ENCODE measurements at places on chromosomes 3 and 15.
A peak's percentile ranks its signal among the peaks of the same experiment; 100 is the strongest.

GRCh38 chr3:49568965-49569364 lies 14.7 kb downstream of the BSN start:
- no peak for DNase-seq

- DNase-seq: no peak
These were observed 176.4 kb downstream of the NFKBIZ start for GRCh38 chr3:102025606-102026270.

GRCh38 chr3:34106879-34107278 lies 308.4 kb downstream of the PDCD6IP start:
- DNase-seq: peak; percentile 70

DNA sequence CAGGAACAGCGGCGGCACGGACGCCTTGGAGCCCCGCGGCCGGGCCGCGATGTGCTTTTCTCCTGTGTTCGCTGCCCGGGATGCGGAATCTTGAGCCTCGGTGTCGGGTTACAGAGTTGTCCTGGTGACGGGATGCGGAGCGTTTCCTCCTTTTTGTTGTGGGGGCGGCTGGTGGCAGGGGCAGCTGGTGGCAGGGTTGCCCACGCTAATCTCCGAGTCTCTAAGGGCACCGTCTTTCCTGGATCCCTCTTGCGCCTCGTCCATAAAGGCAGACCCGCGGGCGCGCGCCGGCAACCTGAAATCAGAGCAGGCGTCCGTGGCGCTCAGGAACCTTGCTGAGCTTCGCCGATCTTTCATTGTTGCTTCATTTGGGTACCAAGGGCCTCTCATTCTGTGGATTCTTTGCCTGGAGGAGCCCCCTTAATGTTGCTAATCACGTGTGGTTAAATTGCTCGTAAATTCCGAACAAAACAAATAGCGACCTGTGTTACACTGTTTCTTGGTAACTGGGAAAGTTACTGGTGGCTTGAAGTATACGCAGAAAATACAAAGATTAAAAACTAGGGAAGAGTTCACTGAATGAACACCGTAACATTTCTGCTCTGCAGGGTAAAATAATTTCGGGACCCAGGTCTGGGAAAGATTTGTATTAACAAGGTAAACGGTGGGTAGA lies 844 bp upstream of the PFN2 start:
- no peak for DNase-seq

DNA sequence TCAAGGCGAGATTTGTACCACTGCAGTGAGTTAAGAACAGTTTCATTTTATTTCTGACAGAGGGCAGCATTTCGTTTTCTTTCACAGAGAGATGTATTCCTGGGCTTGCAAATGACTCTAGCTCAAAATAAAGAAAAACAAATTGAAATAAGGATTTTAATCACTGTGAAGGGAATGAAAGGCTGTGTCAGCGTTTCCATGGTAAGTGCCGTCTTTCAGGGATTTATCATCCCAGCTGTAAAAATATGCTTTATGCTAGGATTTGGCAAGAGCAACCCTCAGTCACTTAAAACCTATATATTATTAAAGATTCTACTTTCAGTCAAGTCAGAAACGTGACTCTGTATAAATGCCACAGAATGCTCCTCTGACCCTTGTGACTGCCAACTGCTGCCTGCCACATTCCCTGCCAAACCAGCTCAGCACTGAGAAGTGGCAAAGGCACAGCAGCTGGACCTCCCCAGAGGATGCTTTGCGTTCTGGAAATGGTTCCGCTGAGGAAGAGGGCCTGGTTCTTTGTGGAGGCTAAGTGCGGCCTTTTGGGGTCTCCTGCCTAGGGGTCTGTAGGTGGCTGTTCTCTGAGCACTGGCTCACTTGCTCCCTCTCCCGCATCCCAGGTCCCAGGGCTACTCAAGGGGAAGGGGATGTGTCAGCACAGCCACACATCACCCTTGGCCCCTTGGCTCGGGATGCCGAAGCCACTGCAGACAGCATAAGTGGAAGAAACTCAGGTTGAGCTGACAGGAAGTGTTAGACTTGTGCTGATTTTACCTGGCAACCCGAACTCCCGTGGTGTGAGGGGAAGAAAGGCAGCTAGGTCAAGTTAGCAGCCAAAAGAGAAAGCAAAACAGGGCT lies 56.6 kb upstream of the POMGNT2 start:
- peak; percentile 34 for DNase-seq

DNA sequence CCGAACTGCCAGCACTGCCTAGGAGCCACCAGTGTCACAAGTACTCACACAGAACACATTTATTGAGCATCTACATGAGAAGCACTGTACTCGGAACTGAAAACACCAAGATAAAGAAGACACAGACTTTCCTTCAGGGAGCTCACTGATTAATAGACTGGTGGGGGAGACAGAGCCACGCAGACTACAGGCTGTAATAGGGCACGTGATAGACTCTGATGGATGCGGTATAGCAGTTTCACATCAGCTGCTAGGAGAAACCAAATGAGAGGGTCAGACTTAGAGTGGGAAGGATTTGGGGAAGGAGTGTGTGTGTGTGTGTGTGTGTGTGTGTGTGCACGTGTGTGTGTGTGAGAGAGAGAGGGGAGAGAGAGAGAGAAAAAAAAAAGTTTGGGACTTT lies 12.1 kb downstream of the EPHB1 start:
- DNase-seq: no peak

- peak; percentile 33 for DNase-seq
These were observed 45.2 kb upstream of the SYNPR start for GRCh38 chr3:63232764-63233396.

DNA sequence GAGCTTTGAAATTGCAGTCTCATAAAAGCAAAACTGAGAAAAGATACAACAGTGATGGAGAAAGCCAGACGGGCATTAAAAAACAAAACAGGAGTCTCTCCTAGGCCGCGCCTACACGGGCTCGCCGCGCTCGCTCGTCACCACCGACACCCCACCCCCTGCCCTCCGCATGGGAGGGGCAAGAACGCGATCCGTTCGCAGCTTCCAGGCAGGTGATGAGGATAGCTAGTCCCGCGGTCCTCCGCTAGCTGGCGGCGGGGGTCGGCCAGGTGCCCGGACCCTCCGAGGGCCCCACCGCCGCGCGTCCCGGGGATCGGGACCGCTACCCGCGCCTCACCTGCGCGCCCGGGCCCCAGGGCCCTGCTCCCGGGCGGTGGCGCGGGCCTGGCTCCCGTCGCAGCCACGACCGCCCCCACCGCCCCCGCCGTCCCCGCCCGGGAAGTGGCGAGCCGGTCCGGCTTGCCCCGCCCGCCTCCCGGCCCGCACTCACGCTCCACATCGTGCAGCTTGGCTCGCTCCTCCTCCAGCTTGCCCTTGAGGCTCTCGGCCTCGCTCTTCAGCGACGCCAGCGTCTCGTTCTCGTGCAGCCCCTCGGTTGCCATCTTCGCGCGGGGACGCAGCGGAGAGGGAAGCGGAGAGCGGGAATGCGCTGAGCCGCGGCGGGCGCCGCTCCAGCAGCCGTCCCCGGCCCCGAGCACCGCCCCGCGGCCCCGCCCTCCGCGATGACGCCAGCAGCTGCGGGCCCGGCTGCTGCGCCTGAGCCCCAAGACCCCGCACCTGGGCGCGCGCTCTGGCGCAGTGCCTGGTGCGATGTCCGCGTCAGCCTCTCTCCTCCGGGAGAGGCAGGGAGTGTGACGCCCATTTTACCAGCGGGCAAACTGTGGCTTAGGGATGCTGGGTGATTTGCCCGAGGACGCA lies 11.7 kb downstream of the GNB5 start:
- DNase-seq: peak; percentile 93

DNA sequence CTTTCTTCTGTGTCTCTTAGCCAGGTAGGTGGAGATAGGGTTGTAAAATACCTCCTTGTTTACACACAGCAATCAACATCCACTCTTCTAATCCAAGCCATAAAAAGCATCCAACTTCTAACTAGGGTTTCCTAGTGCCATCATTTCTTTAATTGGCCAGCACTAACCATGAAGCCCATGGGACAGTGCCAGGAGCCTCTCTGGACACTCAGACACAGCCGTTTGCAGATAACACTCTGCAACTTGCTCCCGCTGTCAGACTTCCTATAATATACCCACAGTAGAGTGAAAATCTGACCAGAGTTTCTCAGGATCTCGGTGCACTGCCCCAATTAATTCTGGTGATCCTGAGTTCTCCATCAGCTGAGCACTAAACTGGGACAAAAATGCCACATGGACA lies 53.4 kb downstream of the TAFA4 start:
- no peak for DNase-seq

- peak; percentile 92 for DNase-seq
These were observed 12.1 kb downstream of the VPS18 start for GRCh38 chr15:40906091-40906990.

GRCh38 chr3:149969110-149969939 lies 1.4 kb downstream of the PFN2 start:
- peak; percentile 86 for DNase-seq

- no peak for DNase-seq
These were observed 32.6 kb upstream of the ITGA11 start for GRCh38 chr15:68464448-68465090.

DNA sequence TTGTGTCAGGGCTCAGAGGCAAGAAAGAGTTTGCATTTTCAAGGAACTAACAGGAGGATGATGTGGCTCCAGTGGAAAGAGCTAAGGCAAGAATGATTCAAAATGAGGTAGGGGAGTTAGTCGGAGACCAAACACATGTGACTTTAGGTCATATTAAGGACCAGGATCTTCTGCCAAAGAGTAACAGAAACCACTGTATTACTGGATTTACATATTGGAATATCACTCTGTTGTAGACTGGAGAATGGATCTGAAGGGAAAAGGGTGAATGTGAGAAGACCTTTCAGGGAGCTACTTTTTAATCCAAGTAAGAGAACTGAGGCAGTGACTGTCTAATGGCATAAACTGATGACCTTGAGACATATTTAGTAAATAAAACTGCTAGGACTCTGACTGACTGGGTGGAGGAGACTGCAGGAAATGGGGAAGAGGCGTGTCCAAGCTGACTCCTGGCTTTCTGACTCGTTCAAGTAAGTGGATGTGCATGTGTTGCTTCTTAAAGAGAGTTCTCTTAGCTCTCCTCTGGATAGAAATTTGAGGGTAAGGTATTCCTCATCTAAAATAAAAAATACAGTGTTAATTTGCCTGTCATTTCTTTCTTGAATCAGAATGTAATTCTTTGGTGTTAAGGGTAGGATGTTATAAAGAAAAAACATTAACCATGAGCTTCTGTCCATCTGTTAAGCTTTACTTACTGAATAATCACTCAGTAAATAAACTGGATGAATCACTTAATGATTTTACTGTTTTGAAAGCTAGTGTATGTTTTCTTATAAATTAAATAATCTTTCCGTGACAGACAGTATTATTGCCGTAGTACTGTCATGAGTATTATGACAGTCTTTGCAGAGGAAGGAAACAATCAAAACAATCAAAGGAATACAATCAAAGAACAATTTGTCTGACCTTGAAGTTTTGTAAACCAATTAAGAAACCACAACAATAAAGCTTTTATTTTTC lies 58.3 kb upstream of the CFAP20DC start:
- DNase-seq: no peak

DNA sequence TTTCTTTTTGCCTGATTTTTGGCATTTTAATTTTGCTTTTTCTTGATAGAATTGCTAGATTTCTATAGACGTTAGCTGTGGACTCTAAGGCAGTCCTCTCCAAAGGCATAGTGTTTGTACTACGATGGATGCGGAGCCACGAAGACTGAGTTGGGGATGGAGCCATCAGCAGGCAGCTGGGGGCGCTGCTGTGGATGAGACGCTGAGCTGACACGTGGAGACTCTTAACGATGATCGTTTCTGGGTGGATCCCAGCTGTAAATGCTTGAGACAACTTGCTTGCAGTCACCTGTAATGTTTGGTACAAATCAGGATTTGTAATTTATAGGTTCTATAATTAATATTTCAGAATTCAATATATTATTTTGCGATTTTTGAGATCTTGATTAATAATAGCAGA lies 13.3 kb upstream of the PPP1R2 start:
- DNase-seq: peak; percentile 44

DNA sequence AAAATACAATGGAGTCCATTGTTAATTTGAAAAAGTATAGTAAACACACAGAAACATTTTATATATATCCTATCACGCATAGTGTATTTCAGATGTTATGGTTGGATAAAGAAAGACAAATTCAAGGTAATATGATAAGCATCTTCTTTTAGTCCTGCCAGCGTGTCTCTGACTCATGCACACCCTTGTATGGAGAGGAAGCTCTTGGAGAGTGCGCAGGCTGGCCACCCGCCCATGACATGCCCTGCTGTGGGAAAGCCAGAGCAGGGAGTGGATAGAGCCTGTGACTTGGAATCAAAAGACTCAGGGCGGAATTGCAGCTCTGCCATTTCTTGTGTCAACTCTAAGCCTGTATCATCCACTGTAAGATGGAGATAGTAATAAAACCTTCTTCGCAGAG lies 23.0 kb upstream of the COPG1 start:
- no peak for DNase-seq

GRCh38 chr3:46378426-46378942 lies 7.7 kb downstream of the CCR5 start:
- peak; percentile 75 for DNase-seq

- peak; percentile 60 for DNase-seq
These were observed 166.2 kb downstream of the CHDH start for GRCh38 chr3:53680028-53680427.

- peak; percentile 65 for DNase-seq
These were observed 121.1 kb downstream of the OXSM start for GRCh38 chr3:25910997-25911396.

DNA sequence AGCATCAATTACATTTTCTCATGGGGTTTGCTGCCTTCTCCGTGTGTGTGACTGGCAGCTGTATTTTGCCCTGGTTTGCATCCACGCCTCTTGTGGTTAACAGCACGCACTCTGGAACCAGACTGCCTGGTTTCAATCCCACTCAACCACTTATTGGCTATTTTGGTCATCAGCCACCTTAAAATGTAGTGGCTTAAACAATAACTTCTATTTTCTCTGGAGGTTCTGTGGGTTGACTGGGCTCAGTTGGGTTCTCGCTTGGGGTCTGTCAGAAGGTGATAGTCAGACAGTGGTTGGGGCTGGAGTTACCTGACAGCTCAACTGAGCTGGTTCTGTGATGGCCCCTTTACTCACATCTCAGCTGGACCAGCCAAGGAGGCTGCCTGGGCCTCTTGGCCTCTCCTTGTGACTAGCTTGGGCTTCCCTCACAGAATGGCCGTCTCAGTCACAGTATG lies 36.8 kb downstream of the EHD4 start:
- DNase-seq: no peak

GRCh38 chr15:62067448-62068044 lies 769 bp downstream of the C2CD4A start:
- DNase-seq: peak; percentile 62

- DNase-seq: peak; percentile 30
These were observed 37.9 kb downstream of the LIPC start for GRCh38 chr15:58469432-58470353.

DNA sequence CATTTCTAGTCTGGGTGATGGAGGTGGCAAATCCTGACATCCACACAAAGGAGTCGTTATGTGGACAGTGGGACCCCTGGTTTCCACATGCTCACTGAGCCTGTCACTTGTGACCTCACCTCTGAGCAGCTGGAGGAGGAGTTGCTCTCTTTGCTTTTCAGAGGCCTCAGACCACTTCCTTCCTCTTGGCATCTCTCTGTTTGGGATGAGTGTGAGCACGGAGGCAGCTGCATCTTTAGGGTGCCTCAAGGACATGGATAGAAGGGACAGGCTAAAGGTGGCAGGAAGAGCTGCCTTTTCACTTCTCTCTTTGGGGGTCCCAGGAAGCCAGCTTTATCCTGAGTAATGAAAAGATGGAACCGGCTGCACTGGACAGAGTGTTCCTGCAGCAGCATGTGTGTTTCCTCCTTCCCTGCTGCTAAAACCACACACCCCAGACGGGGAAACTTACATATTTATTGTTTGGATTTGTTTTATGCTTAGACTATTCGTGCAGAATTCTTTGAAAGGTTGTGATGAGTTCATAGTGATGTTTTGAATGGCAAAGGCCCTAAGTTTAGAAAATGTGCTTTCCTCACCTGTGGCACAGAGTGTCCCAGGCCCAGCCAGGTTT lies 31.8 kb downstream of the GPR171 start:
- no peak for DNase-seq

GRCh38 chr3:16148783-16149182 lies 25.7 kb upstream of the GALNT15 start:
- DNase-seq: no peak
